ENCODE measurements at places on chromosomes 16 and 17.

GRCh38 chr16:66152181-66152580 lies 214.3 kb upstream of the CDH5 start:
- DNase-seq, result no peak

GRCh38 chr17:40577611-40578065 lies 12.4 kb upstream of the CCR7 start:
- no peak for DNase-seq

DNA sequence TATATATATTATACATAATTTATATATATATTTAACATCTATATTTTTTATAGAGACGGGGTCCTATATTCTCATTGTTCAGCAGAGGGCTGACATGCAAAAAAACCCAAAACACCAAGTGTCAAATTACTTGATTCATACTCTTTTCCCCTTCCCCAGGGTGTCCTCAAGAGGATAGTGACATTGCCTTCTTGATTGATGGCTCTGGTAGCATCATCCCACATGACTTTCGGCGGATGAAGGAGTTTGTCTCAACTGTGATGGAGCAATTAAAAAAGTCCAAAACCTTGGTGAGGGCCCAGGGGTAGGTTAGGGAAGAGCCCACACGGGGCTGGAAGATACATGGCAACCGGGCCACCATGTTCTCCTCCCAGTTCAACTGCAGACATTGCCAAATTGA lies 11.0 kb downstream of the ITGAM start:
- DNase-seq, result no peak

DNA sequence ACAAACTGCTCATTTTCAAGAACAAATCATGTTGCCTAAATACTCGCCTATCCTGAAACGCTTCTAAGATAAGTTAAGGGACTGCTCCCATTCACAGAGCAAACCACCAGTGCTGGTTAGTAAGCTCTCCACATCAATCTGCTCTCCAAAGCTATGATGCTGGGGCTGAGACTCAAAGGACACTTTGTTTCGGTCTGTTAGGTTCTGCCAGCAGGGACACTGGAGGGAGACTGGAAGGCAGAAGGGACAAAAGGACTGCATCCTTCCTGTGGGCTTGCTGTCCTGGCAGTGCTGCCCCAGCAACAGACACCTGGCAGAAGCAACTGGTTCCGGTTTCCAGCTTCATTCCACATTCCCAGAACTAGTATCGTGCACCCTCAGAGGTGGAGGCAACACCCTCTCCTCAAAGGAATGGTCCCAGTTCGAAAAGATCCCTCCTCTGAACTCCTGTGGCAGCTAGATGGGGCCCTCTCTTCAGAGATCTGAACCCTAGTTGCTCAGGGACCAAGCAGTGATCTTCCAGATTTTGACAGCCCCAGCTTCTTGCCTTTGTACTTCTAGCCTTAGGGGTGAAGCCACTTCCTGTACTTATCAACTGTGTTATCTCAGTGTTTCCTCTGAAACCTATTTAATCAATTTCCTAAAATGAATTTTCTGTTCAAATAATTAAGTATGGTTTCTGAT lies 73.4 kb upstream of the GSG1L start:
- DNase-seq, result no peak

- DNase-seq, result no peak
These were observed 68.2 kb upstream of the ZNF423 start for GRCh38 chr16:49924078-49924477.

GRCh38 chr17:34847938-34848337 lies 113.3 kb downstream of the CCT6B start:
- no peak for DNase-seq

DNA sequence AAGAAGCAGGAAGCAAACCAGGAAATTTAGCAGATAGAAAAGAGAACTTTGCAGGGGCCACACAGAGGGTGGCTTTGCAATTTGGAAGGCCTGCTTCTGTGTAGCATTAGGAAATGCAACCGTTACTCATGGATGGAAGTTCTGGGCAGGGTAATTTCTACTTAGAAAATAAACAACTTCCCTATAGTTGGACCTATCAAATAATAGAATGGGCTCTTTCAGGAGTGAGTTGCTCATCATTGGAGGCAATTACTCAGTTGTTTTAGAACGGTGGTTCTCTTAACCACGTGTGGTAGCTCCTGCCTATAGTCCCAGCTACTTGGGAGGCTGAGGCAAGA lies 25.8 kb upstream of the HS3ST2 start:
- DNase-seq, result no peak

GRCh38 chr17:82519971-82520903 lies 705 bp downstream of the FOXK2 start:
- DNase-seq, result peak; percentile 27

Measured in activated CD4-positive, CD25-positive, alpha-beta regulatory T cell (primary cell).